ENCODE measurements at places on chromosomes 4 and X.

DNA sequence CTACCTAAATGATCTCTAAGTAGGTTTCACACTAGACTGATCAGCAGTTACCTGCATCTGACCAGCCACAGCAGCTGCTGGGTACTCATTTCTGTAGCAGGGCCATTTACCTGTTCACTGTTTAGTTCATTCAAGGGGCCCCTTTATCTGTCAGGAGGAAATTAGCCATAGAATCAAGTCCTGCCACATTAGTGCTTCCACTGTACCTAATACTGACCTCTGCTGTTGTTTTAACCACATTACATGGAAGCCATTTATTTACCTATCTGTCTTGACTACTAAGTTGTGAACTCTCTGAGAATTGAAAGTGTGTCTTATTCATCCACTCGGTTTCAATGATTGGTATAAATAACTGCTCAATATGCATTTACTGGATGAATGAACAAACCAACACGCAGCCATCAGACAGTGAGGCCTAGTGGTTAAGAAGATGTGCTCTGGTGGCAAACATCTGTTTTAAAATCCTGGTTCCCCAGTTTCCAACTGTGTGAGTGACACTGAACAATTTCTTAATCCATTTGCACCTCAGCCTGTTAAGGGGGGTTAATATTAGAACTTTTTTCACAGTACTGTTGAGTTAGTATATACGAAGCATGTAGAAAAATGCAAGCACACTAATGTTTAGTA lies 30.0 kb upstream of the ANXA5 start:
- peak; percentile 7 for DNase-seq

GRCh38 chr4:89248879-89249281 lies 58.7 kb downstream of the GPRIN3 start:
- no peak for DNase-seq

- no peak for DNase-seq
Measured at GRCh38 chr4:43251841-43252240, 359.3 kb downstream of the GRXCR1 start.

GRCh38 chr4:62394766-62395165 lies 1194.6 kb downstream of the ADGRL3 start:
- DNase-seq, result peak; percentile 3

GRCh38 chr4:74793757-74794381 lies 454 bp downstream of the BTC start:
- no peak for DNase-seq

GRCh38 chr4:40212674-40213527 lies 16.1 kb downstream of the RHOH start:
- no peak for DNase-seq

DNA sequence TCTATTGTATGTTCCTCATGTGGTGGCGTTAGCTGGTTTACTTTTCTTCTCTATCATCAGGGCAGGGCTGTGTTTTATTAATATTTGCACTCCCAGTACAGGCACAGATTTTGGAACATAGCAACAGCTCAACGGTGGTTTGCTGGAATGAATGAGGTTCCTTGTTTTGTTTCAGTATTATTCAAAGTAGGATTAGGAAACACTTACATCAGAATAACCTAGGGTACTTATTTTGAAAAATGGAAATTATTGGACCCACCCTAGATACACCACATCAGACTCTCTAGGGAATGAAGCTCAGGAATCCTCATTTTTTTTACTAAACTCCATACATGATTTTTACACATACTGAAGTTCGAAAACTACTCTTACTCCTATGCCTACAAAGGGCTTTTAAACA lies 108.8 kb upstream of the ENPEP start:
- no peak for DNase-seq

DNA sequence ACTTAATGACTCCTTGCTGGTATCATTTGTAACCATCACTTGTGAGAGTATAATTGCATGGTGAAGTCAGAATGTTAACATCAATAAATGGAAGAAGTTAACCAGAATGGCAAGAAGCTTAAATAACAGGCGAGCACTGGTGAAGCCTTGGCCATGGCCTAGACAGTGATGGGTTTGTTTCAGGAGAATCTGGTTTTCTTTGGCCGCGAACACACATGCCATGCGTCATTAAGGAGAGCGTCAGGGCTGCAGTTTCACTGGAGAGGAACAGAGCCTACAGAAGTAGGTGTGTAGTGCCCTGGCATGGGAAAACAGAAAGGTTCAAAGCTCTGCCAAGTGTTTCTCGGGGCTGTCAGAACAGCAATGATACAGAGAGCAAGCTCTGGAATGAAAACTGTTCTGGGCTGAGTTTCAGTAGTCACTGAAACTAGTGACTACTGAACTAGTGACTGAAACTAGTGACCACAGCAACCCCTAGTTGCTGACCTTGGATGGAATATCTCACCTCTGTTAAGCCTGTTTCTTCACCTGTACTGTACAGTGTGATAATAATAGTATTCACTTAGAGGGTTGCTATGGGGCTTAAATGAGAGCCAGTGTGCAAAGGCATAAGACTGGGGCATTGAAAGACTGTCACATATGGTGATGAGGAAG lies 93.8 kb downstream of the C4orf51 start:
- no peak for DNase-seq

DNA sequence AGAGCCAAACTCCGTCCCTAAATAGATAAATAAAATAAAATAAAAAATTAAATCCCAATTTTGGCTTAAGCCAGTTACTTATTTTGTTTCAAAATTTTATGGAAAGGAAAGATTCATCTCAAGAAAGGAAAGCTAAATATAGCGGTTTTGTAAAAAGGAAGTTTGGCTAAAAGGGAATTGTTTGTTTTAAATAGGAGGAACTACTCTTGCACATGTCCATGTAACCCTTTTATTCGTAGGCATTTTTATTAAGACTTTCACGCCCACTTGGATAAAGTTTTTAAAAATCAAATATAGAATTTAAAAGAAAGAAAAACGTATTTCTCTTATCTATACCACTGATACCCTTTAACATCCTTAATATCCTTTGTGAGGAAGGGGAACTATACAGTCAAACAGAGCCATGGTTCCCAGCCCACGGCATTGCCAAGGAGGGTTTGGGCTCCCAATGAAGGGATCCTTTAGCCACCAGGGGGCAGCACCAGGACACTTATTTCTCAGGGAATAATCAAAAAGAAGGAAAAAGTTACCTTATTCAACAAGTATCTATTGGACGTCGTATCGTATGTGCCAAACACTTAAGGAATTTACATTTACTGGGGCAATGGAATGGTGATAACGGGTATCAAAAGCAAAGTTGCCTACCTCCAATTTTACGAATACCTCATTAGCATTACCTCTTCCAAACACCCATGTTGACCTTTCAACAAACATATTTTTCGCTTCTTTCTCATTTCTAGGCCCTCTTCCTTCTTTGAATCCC lies 27.7 kb downstream of the CDKN2AIP start:
- peak; percentile 32 for DNase-seq

- no peak for DNase-seq
Measured at GRCh38 chr4:41281038-41281634, 24.4 kb downstream of the UCHL1 start.

DNA sequence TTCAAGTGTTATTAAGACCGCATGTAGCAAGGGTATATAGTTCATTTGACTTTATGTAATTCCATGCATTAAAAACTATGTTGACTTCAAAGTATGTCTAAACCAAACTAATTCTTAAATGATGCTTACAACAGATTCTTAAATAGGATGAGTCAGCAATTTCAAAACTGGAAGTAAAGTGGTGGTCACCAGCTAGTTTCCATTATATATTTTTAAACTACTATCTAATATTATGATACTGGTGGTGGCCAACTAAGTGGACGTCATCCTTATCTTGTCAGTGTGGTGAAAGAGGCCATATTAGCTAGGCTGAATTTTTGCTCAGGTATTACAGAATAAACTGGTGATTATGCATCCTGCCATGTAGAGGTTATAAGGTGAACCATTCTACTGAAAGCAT lies 1.2 kb downstream of the IL15 start:
- no peak for DNase-seq

GRCh38 chr4:14117575-14118238 lies 490.2 kb upstream of the BOD1L1 start:
- DNase-seq, result no peak

DNA sequence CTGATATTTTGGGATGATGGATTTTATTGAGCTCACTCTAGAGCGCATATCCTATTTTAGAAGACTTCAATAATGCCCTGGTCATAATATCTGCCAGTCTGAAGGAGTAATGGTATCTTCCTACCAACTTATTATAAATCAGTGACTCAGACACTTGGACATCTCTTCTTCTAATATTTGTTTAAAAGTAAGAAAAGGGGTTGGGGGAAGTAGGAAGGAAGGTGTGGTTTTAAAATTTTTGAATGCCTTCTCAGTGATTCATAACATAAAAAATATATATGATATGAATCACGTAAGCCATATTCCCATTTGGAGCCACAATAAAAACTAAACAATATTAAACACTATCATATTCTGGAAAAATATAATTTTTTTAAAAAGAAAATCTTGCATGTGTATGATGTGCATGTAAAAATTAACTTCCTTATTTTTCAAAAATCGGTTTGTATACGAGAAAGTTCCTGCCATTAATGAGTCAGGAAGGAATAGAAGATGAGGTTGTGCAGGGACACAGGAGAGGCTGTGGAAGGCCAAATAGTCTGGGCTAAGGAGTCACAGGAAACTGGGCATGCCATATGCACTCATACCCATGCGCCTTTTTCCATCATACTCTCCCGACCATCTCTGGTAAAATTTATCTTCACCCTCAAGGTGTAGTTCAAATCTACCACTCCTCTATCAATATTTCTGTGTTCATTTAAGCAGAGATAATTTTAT lies 286.5 kb downstream of the EPHA5 start:
- DNase-seq, result no peak

DNA sequence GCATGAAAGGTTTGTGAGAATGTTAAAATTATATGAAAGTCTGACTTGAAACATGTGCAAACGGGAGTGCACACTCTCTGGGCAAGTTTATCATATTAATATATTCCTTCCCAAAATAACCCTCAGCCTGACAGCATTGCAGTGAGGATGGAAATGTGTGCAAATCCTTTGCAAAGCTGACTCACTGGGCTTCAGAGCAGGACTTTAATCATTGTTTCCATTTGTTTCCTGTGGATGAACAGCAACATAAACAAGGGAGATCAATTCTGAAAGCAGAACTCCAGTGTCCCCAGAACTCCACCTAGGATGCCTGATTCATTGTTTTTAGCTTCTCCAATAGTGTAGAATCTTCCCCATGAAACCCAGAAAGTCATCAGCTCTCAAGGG lies 32.9 kb downstream of the SLC2A9 start:
- no peak for DNase-seq

DNA sequence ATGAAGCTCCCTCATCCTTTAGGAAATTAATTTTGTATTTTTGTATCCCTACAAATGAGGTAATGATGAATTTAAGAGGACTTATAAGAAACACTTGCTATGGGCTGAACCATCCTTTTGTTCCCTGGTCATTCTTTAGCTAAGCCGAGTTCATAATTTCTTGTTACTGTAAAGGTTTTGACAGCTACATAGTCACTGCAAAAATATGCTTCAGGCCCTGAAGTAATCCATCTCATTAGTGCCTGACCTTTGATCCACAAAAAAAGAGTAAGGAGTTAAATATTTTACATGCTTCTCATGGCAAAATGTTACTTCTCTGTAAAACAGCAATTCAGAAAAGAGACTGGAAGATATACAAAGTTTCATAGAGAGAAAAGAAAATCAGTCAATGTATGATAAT lies 290.6 kb upstream of the SLIT2 start:
- DNase-seq, result no peak

- no peak for DNase-seq
Measured at GRCh38 chrX:138711399-138712347, at the start of gene FGF13. Gene FGF13, minus strand, starts transcription at chrX:138711717. Its CDS starts 714 bp downstream, at chrX:138711003.

DNA sequence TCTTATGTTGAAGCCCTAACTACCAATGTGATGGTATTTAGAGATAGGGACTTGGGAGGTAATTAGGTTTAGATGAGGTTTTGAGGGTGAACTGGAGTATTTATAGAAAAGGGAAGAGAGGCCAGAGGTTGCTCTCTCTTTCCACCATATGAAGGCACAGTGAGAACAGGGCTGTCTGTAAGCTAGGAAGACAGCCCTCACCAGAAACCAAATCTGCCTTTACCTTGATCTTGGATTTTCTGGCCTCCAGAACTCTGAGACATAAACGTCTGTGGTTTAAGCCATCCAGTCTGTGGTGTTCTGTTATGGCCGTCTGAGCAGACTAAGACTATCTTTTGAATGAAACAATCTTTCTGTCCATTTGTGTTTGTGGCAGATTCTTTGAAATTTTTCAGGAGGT lies 223.7 kb downstream of the PDHA2 start:
- DNase-seq, result no peak

- no peak for DNase-seq
Measured at GRCh38 chr4:97670703-97671269, 472.5 kb downstream of the STPG2 start.

GRCh38 chr4:77843628-77844027 lies 19.0 kb upstream of the MRPL1 start:
- DNase-seq, result no peak

DNA sequence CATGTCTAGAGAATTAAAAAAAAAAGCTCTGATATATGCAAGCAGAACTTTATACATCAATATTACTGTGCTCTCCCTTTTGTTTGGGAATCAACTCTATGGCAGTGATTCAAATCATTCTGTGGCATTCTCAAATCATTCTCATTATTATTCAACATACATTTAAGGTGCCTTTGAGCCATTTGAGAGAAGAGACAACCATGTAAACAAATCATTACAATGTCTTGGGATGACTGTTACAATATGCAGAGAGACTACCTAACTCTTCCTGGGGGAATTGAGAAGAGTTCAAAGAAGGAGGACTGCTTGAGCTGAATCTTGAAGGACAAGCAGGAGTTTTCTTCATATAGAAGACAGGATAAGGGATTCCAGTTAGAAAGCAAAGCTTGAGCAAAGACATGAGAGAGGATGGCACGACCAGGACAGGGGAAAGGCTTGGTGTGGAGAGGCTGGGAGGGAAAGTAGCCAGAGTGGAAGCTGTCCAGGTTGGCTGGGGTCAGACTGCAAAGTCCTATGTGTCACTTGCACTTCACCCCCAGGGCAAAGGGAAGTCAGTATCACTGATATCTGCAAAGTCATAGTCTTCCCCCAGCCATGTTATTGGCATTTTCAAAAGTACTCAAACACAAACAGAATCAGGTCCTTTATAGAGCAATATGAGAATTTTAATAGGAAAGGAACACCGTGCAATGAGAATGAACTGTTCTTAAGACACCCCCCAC lies 9.0 kb downstream of the SEC24D start:
- no peak for DNase-seq

DNA sequence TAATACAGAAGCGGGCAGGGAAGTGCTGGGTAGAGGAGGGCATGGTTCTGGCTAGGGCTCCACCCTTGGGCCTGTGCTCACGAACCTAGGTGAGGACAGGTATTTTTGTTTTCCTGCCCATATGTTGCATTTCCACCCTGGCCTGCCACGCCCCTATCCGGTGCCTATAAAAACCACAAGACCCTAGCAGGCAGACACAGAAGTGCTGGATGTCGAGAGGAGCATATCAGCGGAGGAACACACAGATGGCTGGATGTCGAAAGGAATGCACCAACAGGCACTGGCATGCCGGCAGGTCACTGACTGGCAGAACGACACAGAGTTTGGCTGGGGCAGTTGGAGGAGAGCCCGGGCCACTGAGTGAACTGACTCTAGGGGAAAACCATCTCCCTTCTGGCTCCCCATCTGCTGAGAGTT lies 316.6 kb upstream of the BOD1L1 start:
- no peak for DNase-seq

GRCh38 chrX:103615781-103616371 lies 8.1 kb downstream of the TCEAL3 start:
- no peak for DNase-seq

GRCh38 chr4:53841711-53842110 lies 222.7 kb downstream of the CHIC2 start:
- DNase-seq, result no peak
